ENCODE measurements at places on chromosomes 16 and 17.

GRCh38 chr17:72369366-72369765 lies 248.5 kb downstream of the SOX9 start:
- no peak for DNase-seq

DNA sequence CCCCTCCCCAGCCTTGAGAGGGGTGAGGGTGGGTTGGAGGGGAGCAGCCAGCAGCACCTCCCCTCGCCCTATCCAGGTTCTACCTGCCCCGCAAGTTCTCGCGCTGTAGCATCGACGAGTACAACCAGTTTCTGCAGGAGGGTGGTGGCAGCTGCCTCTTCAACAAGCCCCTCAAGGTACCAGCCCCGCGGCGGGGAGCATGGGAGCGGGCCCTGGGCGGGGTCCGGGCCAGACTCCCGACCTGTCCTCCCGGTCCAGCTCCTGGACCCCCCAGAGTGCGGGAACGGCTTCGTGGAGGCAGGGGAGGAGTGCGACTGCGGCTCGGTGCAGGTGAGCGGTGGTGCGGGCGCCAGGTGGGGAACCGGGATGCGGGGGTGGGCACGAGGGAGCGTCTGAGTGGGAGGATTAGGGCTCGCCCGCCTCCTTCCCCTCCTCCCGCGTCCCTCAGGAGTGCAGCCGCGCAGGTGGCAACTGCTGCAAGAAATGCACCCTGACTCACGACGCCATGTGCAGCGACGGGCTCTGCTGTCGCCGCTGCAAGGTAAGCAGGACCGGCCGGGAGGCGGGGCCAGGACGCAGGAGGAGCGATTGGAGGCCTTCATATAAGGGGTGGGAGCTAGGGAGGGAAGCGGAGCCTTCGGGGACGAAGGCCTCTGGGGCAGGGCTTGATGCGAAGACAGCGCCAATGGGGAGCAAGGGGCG lies 16.5 kb downstream of the ADAM11 start:
- peak; percentile 98 for DNase-seq

- DNase-seq = no peak
Measured at GRCh38 chr17:63041251-63041650, 75.2 kb downstream of the TANC2 start.

DNA sequence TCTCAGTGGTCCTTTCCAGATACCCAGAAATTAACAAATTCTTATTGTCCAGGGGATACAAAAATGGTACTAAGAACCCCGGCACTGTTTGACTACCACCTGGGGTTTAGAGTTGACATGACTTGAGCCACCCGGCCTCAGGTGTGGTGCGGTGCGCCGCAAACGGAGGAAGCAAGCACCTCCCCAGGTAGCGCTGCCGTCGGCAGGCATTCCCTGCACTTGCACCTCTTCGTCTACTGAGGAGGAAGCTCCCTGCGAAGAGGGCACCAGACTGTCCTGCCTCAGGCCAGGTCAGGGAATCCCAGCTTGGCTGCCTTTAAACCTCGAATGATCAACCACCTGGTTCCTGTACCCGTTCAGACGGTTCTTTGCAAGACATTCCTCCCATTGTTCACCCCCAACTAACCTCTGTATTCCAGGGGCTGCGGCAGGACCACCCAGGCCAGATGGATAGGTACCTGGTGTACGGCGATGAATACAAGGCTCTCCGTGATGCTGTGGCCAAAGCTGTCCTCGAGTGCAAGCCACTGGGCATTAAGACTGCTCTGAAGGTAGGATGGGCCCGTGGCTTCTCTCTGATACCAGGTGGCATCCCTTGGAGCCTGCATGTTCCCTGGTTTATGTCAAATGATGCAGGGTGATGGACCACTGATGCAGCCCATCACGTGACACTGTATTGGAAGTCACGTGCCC lies 40.8 kb upstream of the ENDOV start:
- DNase-seq = no peak

DNA sequence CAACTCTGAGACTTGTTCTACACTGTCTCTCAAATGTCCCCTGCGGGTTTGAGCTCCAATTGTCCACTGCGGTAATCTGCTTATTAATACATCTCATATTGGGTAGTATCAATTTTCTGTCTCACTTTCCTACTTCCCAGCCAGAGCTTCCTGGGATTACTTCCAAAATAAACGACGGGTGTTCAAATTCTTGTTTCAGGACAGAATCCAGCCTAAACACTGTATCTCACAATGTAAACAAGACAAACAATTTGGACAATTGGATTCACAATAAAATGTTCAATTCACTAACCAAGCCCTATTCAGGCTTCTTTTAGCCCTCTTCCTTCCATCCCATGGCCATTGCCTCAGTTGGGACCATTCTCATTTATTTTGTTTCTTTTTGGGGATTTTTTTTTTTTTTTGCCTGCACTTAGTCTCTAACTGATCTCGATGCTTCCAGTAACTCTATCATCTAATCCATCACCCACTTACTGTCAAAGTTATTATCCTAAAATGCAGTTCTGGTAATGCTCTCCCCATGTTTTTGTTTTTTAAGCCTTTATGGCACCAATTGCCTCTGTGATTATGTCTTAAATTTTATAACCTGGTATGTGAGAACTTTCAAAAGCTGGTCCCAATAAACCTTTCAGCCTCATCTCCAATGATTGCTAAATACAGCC lies 2.0 kb upstream of the VAT1L start:
- no peak for DNase-seq

GRCh38 chr17:9488556-9488955 lies 87.1 kb downstream of the STX8 start:
- DNase-seq = no peak

DNA sequence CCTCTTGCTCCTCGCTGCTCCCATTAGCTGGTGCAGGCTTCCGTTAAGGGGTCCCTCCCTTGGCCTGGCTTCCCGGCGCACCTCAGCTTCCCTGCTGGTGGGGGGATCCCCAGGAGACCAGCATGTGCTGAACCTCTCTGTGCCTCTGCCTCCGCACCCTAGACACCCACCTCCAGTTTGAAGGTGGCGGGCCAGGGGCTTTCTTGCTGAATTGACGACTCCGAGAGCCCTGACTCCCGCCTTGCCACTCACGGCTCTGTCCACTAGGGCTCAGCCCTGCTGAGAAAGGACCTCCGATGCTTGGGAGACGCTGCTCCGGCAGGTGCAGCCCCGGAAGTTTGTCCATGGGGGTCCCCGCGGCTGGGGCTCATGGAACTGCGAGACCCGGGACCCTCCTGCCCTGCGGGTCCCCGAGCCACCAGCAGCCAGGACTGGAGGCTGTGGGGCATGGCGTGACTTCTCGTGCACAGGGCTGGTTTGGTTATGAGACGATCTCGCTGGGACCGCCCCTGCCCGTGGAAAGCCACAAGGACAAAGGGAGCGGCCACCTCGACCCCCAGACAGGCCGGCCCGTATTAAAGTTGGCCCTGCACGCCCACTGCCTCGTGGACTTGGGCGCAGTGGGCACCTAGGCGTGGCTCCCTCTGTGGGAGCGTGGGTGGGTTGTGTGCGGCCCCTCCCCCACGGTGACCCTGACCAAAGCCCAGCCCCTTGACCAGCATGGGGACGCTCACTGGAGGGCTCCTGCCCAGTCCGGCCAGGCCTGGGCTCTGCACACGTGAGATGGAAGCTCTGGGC lies 8.1 kb downstream of the CHMP6 start:
- no peak for DNase-seq

- DNase-seq = no peak
Measured at GRCh38 chr16:82133798-82134197, 36.2 kb downstream of the MPHOSPH6 start.

GRCh38 chr16:79691007-79691406 lies 90.5 kb upstream of the MAF start:
- no peak for DNase-seq

DNA sequence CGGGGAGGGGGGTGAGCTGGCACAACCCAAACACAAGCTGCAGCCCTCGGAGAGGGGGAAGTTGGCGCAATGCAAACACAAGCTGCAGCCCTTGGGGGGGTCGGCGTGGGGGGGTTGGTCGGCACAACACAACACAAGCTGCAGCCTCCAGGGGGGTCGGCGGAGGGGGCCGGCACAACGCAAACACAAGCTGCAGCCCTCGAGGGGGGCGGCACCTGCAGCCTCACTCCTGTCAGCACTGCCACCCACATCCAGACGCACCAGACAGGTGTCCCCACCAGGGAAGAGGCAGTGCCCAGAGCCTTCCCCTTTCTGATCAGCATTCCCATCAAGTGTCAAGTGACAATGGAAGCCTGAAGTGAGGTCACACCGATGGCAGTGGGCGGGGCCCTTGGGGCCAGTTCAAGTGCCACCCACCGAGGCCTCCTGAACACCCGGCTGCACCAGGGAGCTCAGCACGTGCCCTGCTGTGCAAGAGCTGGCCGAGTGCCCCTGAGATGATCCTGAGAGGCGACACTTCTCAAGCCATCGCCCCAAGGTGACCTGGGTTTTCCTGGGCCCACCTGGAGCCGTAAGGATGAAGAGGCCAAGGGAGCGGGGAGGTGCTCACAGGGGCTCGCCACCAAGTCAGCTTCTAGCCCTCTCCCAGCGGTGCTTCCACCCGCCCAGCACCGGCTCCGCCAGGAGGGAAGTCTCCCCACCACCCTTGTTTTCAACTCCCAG lies 59.3 kb downstream of the KLHDC4 start:
- DNase-seq = no peak

- DNase-seq = no peak
Measured at GRCh38 chr16:11792410-11793241, 4.4 kb downstream of the ZC3H7A start.

DNA sequence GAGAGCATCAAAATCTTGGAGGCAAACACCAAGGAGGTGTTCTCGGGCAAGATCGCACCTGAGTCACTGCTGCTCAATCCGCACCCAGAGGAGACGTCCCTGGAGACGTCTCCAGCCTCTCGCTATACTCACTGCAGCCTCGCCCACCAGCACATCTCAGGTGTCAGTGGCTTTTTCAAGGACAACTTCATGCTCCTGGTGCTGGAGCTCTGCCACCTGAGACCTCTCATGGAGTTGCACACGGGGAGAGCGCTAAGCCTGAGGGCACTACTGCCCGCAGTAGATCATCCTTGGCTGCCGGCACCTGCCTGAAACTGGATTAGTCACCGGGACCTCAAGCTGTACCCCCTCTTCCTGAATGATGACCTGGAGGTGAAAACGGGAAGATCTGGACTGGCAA lies 2.6 kb upstream of the MBTPS1 start:
- no peak for DNase-seq

GRCh38 chr17:34521955-34522354 lies 57.4 kb upstream of the TMEM132E start:
- no peak for DNase-seq

- no peak for DNase-seq
Measured at GRCh38 chr17:14886200-14886739, 378.9 kb downstream of the PMP22 start.

GRCh38 chr16:48086422-48086821 lies 69.4 kb downstream of the ABCC12 start:
- no peak for DNase-seq

DNA sequence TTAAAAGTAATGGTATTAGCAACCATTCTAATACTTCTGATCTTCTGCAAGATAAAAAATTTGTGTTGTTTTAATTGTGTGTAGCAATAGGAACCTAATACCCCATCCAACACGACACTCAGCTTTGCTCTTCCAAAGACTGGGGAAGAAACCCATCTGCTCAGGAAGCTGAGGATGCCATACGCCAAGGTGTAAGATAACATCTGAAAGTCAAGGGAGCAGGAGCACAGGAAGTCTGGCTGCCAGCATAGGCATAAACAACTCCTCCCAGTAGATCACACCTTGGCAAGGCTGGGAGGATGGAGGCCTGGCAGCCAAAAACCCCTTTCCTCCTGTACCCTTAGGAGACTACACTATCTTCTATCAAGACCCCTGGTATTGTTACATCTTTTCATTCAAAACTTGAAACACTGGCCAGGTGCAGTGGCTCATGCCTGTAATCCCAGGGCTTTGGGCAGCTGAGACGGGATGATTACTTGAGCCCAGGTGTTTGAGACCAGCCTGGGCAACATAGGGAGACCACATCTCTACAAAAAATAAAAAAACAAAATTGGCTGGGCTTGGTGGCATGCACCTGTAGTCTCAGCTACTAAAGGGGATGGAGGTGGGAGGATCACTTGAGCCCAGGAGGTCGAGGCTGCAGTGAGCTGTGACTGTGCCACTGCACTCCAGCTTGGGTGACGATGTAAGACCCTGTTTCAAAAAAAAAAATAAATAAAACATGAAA lies 5.7 kb upstream of the SPHK1 start:
- no peak for DNase-seq

DNA sequence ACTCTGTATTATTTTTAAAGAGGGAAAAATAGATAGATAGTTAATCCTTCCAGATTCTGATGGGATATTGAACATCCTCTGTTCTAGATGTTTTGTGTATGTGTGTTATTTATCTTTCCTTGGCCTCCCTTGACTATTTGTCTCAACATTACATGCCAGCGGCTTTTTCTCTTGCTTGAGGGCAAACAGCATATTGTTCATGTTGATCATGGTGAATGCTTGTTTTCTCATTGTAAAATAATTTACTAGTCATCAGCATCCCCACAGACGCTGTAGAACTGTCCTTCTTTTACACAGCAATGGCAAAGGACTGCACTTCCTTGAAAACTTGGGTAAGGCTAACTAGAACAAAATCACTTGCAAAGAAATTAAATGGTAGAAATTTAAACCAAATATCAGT lies 1376.4 kb upstream of the GOT2 start:
- DNase-seq = no peak

- no peak for DNase-seq
Measured at GRCh38 chr16:84737192-84738011, 37.6 kb downstream of the USP10 start.

DNA sequence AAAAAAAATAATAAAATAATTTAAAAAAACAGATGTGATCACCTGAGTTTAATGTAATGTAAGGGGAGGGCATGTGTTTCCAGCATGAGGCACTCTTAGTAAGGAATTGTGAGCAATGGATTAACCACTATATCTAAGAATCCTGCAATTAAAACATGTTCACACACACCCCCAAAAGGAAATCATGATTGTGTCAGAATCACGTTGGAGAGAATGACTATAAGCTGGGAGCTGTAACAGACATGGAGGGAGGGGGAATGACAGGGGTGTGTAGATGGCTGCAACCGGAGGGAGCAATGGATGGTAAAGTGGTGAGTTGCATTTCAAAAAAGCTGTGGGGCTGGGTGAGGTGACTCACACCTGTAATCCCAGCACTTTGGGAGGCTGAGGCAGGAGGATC lies 13.6 kb upstream of the CCL22 start:
- DNase-seq = no peak

DNA sequence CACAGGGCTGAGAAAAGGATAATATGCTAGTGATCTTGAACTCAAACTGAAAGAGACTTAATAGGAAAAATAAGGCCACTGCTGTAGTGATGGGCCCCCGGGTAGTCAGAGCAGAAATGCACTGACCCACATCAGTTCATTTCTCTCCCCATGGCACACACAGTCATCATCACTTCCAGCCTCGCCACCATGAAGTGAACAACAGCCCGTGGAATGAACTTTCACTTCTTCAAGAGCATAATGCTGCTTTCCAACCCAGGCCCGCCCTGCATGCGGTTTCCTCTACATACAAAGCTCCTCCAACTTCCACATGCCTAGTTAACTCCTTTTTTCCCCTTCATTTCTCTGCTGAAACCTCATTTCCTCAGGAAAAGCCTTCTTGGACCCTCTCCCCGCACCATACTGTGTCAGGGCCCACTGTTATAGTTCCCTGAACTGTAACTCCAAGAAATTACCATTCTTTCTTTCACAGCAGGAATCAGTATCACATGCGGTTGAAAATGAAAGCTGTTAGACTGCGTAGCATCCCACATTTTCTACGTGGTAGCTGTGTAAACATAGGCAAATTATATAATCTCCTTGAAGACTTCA lies 65.8 kb upstream of the SMIM36 start:
- DNase-seq = peak; percentile 30

Measured in stimulated activated CD8-positive, alpha-beta memory T cell treated with anti-CD3 and anti-CD28 coated beads, Interleukin-4, amount 100 ng/mL, for 24 hours (primary cell).